Vagina (tissue), 2 donors: ENCODE measurements at places on chromosomes 4 and X.

DNA sequence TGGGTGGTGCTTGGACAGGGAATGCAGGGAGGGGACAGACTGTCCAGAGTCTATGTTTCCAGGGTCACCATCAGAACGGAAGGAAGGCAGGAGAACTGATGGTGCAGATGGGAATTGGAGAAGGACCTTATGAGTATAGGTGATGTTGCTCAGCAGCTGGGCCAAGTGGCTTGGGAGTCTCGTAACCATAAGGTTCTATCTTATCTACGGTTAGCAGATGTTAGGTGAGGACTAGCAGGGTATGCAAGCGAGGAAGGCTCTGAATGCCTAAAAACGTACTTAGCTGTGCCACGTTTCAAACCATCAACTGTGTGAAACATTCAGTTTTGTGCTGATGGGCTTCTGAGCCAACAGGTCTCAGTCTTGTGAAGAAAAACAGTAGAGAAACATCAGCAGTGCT lies 22.4 kb downstream of the MAGEA9 start:
- DNase-seq: no peak

DNA sequence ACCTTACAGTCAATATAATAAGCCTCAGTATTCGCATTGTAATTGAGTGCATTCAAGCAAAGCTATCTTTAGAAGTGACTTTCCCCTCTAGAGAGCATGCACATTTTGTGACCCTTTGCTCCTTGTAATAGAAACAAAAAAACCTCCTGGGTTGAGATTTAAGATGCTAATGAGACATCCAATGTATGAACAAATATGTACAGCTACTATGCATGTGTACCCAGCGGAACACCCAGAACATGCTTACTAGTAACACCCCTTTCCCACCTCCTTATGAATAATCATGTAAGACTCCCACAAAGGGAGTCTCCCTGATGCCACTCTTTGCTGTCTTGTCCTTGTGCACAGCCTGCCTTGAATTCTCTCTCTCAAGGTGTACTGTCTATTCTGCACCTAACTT lies 205.5 kb downstream of the PRR32 start:
- no peak for DNase-seq

DNA sequence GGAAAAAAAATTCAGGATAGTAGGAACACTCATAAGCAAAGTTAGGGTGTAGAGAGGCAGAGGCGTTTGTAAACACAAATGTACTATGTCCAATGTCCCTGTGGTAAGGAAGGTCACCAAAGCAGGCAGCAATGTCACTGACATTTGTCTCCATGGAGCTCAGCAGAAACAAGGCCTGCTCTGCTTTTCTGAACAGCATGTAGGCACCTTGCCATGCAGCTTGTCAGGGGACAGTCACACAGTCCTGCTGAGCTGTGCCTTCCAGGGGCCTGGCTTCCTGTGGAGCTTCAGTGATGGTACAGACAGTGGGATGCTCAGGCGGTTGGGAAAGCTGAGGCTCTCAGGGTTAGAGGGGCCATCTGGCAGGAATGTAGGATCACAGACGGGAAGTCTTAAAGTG lies 74.5 kb upstream of the HS3ST1 start:
- no peak for DNase-seq

DNA sequence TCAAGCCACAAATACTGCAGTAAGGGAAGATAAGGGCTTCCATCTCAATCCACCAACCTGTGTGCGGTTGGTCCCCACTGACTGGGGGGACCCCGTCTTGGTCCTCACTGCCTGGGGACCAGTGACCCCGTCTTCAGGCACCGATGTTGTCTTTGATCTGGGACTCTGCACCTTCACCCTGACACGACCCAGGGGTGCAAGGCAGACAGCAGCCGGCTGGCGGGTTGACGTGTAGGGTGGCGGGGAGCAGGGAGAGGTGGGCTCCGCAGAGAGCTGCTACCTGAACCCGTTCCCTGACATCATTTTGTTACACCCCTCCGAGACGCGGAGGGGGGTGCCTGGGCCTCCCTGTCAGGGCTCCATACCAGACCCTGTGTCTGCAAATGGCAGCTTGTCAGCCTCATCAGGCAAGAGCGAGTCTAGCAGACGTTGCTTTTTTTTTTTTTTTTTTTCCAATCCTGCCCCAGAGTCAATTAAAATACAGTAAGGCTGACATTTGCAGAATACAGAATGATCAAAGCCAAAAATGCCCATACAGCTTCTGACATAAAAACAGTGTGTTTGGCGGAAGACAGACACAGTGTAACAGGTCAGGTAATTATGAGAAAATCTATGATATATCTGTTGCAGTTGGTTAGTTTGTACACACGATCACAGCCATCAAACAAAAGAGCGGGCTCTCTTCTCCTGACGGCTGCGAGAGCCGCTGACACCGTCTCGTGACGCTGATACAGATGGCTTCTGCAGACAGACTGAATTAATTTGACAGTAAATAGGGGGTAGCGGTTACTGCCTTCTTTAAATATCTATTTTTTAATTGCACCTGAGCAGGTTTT lies 118.6 kb downstream of the CRLF2 start:
- no peak for DNase-seq

GRCh38 chr4:1167244-1167949 lies 5.0 kb downstream of the SPON2 start:
- no peak for DNase-seq

GRCh38 chr4:3639613-3640586 lies 107.7 kb upstream of the LRPAP1 start:
- DNase-seq: no peak

GRCh38 chrX:136055651-136056221 lies 70.5 kb downstream of the SLC9A6 start:
- peak; percentile 94 for DNase-seq

DNA sequence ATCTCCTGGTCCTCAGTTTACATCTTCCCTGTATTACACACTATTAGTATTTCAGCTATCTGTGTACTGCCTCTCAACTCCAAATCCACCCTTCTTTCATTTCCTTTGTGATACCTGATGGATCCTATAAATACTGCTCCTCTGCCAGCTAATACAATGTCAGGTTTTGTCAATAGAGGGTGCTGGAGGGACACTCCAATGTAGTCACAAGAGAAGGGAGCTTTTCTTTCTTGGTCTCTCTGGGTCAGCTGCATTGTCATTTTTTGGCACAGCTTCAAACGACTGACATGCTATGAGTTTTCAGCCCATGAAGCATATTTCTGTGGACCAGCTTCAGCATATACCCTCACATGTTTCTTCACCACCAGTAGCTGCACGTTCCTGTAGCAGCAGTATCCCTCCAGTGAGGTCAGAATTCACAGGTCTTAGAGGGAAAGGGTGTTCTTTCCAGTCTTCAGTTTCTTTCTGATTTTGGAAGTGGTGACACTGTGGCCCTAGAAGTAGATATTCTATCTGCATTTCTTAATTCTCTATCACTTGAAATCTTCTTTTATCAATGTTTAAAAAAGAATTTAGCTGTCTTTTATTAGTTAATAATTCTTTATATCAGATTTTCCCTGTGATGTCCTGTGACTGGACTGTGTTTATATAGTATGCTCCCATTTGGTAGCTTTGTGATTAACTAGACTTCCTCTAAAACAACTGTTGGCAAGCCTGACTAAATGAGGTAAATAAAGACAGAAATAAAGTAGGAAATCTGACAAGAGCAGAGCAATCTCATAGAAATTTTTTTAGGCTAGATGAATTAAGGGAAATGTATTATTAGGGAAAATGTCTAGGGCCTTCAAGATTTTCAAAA lies 60.6 kb downstream of the GABRA2 start:
- no peak for DNase-seq

DNA sequence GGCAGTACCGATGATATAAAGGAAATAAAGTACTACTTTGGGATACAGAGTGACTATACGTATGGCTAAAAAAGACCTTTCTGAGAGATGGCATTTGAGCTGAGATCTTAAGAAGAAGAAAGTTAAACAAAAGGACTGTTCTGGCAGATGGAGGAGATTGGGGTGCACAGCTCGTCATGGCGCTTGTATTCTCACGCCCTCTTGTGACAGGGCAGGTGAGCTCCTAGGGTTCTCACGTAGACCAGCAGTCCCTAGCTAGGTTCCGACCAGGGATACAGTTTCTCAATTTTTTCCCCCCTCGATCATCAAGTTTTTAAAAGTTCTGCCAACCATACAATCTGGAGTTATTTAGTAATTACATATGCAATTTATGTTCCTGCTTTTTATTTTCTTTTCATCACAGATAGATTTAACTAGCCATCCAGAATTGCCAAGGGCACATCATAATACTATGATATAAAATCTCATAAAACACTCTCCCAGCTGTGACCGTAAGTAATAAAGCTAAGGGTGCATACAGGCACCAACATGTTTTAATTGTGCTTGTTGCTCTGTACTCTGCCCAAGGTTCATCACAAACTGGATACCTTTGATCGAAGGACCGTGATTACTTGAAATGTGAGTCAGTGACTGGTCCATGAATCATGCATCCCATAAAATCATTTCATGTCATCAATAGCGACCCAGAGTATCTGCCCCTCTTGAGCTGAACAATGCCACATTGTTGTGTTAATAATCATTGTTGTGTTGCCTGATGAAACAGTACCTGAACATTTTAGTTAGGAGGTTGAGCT lies 69.4 kb upstream of the ZNF518B start:
- DNase-seq: no peak

DNA sequence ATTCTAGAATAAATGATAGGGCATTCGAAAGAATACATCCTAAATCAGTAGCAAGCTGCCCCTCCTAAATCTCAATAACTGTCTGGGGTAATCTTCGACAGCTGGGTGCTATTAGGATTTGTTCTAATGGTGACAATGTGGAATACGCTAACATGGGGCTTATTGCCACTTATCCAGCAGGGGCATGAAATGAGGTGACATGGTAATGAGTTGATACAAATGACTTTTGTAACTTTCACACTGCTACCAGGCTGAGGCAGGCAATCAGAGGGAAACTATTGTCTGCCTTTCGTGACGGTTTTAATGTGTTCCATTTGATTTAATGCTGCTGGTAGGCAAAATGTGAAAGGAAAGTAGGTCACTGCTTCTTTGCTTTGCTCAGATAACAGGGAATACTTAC lies 1047.4 kb upstream of the PABPC4L start:
- DNase-seq: no peak

DNA sequence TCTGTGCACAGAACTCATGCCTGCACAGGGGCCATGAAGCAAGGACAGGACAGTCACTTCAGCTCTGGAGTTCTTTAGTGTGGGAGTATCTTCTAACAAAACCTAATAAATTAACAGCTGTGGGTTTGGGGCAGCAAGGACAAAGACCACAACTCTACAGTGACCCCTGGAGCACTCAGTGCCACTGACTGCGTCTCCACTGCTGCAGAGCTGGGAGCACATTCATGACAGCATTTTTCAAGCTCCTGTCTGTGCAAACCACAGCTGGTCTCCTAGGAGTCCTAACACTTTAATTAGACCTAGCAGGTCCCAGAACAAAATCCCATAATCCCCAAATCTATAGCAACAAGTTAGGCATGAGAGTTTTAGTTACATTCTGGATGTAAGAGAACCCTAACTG lies 76.5 kb downstream of the RTL9 start:
- no peak for DNase-seq

- DNase-seq: no peak
These were observed 15.9 kb downstream of the MID1IP1 start for GRCh38 chrX:38817004-38817703.

GRCh38 chr4:101795704-101796103 lies 5.2 kb downstream of the BANK1 start:
- DNase-seq: no peak

- no peak for DNase-seq
These were observed 126.9 kb downstream of the ADAMTS3 start for GRCh38 chr4:72442147-72442546.

GRCh38 chrX:136879001-136879687 lies 1.4 kb downstream of the RBMX start:
- DNase-seq: no peak

- no peak for DNase-seq
These were observed 90.0 kb upstream of the PPP2R3B start for GRCh38 chrX:476724-477075.

DNA sequence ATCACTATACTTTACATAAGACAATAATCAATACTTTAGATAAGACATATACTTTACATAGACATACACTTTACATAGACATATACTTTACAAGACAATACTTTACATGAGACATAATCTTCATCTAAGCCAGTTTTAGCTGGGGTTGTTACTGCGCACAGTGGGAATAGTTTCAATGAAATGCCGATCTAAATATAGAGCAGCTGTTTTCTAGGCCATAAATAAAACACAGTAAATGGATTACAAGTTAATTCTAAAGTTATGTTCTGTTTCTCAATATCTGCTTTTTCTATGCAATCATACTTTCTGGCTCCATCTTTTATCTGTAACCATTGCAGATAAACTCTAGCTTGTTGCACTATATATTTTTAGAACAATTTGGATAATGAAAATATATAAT lies 1470.6 kb upstream of the PABPC4L start:
- no peak for DNase-seq

DNA sequence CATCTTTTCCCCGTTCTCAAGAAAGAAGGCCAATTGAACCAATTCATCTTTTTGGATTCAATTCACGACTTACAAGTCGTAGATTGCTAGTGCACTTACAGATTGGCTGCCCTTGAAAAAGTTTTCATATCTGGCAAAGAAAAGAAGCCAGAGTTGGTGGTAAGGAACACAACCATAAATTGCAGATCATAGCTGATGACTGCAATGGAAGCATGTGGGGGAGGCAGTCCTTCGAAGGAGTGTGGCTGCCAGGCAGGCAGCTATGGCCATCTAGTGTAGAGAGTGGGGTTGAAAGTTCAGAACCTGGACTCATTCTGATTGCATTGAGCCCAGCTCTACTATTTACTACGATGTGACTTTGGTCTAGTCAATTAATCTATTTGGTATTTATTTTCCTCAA lies 4.5 kb downstream of the GPM6A start:
- no peak for DNase-seq

- DNase-seq: no peak
These were observed 11.8 kb upstream of the TMEM192 start for GRCh38 chr4:165124488-165124887.

- no peak for DNase-seq
These were observed 10.6 kb upstream of the IRAK1 start for GRCh38 chrX:154030266-154030665.

DNA sequence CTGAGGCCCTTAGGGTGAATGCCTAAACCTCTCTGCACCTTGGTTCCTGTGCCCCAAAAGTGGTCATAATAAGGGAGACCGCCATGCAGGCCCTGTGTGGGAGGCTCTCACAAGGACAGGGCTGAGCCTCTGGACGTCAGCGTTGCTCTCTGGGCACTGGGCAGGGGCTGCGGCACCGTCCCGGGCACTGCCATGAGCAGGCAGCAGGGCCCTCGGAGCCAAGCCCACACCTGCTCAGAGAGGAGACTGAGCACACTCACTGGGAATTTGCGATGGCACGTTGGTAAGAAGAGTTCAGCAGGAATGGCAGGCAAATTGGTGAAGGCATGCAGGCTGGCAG lies 123.4 kb downstream of the HMX1 start:
- DNase-seq: no peak

- no peak for DNase-seq
These were observed 95.8 kb downstream of the ATXN3L start for GRCh38 chrX:13223868-13224567.
